Smooth muscle cell of the brain vasculature (primary cell): ENCODE measurements at places on chromosomes 2 and 18.

DNA sequence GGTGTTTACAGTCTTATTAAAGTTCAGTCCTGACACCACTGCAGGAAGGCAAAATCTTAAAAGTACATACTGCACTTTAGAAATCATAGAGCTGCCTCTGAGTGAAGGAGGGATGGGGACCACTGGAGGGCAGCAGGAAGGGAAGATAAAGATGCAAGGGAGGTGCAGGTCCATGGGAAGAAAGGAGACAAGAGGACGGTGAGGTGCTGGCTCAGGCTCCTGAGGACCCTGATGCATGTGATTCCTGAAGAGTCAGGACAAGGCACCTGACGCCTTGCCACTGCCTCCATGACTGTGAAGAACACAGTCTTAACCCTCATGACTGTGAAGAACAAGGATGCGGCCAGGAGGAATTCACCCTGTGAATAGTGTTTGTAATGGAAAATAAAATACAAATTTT lies 116.2 kb upstream of the NPAS2 start:
- no peak for DNase-seq

DNA sequence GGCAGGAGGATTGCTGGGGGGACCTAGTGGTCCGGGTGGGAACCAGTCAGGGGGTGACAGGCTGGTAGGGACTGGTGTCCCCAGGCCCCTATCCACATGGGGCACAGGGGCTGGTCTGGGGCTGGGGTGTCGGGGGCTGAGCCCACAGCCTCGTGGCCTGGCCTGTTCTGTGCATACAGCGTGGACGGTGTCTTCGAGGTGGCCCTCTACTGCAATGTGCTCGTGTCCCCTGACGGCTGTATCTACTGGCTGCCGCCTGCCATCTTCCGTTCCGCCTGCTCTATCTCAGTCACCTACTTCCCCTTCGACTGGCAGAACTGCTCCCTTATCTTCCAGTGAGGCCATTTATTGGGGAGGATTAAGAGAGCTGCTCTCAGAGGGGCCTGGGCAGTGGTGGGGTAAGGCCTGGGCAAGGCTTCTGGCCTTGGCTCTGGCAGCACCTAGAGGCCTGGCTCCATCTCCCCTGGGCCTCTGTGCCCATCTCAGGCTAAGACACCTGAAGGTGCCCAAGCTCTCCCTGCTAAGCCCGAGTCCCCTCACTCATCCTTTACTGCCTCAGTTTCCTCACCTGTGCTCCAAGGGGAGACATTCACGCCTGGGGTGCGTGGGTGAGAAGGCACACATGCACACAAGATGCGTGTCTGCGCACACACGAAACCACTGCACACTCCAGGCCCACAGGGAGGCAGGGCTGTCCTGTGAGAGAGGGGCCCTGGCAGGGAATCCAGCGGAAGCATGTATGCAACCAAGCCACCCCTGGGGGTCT lies 1.9 kb downstream of the CHRNG start:
- DNase-seq = no peak

DNA sequence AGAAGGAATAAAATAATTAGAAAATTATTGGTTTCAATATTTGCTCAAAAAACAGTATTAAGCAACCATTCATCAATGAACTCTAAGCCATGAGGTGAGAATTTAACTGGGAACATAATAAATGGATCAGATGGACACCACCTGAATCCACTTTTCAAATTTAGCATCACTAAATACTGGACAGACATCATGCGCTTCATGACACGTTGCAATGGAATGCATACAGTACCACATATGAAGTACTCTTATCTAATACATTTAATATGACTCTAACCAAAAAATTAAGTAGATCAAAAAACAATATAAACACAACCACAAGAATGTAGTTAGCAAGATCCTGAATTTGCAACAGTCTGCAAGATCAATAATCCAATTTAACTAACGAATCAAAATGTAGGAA lies 76.6 kb downstream of the COBLL1 start:
- DNase-seq = no peak

GRCh38 chr18:50143886-50144285 lies 51.1 kb downstream of the MYO5B start:
- DNase-seq = no peak

DNA sequence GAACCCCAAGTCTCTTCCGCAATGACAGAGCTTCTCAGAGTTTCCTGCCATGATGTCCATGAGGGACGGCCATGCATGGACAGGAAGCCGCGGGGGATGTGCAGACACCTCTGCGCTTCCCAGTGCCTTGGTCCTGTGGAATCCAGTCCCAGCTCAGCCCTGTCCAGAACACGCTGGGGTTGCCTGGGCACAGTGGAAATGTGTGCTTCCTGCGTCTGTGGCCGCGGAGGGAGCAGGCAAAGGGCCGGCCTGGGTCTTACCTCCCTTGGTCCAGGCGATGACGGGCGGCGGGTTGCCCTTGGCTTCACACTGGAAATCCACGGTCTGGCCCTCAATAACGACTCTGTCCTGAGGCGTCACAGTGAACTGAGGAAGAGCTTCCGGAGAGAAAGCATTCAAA lies 79.6 kb downstream of the PXDN start:
- no peak for DNase-seq

DNA sequence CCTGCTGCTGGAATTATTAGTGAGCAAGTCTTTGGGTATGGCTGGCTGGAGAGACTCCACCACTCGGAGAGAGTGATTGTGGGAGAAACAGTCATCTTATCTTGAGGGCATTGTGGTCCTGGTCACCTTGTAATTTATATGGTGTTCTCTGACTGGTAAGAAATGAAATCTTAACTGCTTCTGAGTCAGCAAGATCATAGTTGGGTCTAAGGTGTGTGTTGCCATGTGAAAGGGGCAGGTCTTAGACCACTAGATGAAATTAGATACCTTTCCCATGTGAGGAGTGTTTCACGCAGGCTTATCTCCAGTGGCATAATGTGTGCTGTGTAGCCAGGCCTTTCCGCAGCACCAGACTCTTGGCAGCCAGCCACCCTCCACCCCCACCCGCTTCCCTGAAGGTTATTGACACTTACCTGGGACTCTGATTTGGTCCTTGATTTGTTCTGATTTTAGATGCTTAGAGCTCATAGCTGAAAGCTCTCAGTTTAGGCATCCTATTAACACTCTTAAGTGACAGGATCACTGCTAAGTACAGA lies 7.7 kb downstream of the MAPRE3 start:
- DNase-seq = no peak

DNA sequence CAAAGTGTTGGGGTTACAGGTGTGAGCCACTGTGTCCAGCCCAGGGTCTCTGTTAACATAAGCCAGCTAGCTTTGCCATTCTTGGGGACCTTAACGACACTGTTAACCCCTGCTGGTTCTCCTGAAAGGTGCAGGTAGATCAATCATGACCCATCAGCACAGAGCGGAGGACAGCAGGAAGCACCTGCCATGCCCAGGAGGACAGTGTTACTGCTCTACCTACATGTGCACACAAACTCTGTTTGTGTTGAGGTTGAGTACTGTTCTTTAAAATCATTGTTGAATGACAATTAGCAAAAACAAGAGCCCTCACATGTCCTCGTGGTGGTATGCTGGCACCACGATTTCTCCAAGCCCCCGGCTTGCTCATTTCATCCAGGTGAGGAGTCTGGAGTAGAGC lies 120.9 kb downstream of the FAM210A start:
- no peak for DNase-seq

- no peak for DNase-seq
Observed at GRCh38 chr2:60100034-60100433, 453.4 kb downstream of the BCL11A start.

DNA sequence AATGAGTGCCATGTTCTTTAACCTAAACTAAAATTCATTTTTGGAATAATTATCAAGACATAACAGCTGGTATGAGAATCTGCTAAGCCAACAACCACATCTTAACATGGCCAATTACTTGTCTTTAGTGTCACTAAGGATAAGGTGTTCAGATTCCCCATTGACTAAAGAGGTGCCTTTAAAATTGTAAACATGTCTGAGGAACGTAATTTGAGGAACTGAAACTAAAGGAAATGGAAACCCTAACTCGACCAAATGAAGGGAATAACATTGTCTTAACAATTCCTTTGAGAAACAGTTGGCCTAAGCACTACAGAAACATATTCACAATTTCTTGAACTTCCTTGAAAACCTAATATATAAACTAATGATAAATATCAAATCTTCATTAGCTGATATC lies 355.4 kb upstream of the GULP1 start:
- DNase-seq = no peak

DNA sequence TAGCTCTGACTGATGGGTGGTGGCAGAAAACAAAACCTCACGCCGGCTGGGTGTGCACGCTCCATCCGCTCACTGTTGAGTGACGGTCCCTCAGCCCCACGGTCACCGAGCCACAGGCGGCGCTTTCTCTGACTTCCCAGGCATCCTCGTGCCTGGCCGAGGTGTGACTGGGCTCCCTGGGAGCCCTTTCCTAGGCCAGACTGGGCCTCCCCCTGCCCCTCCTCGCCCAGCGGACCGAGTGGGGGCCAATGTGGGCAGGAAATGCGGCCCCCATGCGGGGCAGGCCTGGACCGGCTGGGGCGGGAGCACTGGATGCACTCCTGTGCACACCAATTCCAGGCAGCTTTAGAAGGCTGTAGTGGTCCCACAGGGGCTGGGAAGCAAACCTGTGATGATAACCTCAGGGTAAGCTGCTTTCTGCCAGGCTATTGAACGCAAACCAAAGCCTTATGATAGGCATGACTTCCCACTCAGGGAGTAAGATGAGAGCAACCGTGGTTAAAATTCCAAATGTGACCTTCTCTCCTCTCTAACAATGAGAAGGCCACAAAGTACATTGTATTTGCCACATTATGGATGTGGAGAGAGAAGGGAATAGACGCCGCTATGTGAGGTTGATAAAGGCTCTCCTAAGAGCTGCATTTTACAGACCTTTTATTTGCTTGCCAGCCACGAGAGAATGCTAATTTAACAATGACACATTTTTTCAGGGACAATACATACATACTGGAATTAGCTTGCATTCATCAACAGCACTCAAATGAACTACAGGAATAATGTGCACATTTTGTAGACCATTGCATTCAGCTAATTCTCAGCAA lies 83.9 kb upstream of the PGAP1 start:
- no peak for DNase-seq

DNA sequence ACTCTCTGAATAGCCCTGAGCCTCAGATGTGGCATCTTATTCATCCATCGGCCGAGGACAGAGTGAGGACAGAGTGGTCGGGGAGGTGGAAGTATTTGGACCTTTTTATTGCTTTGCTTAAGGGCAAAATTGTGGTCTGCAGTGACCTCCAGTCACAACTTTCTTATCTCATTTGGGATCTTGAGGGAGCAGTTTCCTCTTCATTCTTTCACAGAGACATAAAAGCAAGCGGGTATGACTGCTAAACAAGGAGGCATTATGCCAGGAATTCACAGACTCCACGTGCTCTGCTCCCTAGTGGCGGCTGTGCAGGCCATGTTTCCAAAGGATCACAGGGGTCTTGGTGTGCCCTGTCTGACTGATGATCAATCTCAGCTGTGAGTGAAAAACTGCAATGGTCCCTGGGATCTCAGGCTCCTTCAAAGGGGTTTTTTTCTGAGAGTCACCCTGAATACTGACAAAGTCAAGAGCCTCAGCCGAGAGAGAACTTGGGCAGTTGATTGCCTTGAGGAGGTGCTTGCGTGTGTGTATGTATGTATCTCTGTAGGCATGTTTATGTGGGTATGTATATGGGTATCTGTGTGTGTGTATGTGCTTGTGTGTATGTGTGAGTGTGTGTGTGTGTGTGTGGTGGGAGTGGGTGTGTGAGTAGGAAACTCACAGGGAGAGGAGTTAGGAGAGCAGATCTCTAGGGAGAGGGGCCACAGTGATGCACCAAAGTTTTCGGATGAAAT lies 47.7 kb downstream of the RAPGEF4 start:
- no peak for DNase-seq
